Adipocyte (in vitro differentiated cells): ENCODE measurements at places on chromosomes 16 and 17.

DNA sequence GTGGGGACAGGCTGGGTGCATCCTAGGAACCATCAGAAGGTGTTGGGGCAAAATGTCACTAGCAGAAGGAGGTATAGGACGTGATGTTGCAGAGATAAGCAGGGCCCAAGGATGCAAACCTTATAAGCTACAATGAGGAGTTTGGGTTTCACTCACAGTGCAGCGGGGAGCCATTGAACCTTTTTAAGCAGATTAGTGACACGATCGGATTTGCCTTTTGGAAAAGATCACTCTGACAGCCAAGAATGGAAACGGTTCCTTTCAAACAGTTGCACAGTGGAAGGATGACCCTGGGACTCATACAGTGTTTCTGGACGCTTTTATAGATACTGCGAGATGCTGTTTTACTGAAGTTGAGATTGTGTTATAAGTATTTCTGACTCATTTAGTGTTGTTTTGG is 131.8 kb upstream of the CACNG3 start:
- DNase-seq = no peak

- no peak for DNase-seq
These were observed 896.8 kb downstream of the CDH11 start for GRCh38 chr16:64225036-64225435.

DNA sequence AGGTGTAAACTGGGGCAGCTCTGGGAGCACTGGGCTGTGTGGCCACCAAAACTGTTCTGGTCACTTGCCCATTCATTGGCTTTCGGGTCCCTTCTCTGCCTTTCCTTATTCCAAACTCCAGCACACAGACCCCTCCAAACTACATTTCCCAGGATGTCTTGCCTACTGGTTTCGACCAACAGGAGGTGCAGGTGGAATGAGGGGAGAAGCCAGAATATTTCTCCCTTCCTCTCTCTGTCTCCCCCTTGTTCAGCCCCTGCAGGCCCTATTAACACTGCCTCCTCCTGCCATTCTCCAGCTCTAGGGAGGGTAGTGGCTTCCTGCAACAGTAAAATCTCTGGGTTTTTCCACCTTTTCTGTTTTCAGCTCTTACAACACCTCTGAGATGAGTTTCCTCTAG is 13.2 kb upstream of the NAGPA start:
- DNase-seq = no peak

DNA sequence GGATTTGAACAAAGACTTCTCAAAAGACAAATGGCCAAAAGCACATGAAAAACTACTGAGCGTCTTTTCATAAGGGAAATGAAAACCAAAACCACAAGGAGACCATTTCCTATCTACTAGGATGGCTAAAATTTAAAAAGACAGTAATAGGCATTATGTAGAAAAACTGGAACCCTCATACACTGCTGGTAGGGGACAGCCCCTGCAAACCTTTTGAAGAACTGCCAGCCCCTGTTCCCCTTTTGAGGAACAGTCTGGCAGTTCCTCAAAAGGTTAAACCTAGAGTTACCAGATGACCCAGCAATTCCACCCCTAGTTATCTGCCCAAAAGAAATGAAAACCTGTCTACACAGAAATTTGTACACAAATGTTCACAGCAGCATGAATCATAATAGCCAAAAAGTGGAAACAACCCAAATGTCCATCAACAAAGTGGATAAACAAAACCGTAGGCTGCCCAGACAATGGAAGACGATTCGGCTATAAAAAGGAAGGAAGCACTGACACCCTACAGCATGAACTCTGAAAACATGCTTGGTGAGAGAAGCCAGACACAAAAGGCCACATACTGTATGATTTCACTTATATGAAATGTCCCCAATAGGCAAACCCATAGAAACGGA is 22.9 kb downstream of the CDIP1 start:
- no peak for DNase-seq

DNA sequence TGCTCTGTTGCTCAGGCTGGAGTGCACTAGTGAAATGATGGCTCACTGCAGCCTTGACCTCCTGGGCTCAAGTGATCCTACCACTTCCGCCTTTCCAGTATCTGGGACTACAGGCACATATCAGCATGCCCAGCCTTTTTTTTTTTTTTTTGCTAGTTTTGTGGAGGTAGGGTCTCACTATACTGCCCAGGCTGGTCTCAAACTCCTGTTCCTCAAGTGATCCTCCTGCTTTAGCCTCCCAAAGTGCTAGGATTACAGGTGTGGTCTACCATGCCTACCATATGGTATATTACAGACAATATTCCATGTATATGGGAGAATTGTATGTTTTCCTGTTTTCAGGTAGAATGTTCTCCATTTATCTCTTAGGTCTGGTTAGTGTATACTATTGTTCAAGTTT is 12.3 kb upstream of the ATF7IP2 start:
- DNase-seq = no peak

- no peak for DNase-seq
These were observed 50.5 kb upstream of the CHMP6 start for GRCh38 chr17:80941171-80941570.

DNA sequence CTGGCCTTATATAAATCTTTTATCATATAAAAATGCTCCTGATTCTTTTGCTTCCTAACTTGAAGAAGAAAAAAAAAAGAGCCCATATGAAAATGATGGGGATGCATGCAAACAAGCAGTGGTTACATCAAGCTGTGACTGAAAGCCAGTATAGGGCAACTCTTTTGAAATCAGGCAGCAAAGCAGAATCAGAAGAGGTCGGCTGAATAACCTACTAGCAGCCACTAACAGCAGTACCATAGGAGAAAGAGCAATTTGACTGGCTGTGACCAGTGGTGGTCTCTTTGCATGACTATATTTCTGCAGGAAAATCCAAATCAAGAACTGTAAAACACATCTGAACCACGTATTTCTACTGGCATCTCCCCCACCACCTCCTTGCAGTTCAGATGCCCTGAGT is 161.9 kb upstream of the C17orf78 start:
- no peak for DNase-seq

DNA sequence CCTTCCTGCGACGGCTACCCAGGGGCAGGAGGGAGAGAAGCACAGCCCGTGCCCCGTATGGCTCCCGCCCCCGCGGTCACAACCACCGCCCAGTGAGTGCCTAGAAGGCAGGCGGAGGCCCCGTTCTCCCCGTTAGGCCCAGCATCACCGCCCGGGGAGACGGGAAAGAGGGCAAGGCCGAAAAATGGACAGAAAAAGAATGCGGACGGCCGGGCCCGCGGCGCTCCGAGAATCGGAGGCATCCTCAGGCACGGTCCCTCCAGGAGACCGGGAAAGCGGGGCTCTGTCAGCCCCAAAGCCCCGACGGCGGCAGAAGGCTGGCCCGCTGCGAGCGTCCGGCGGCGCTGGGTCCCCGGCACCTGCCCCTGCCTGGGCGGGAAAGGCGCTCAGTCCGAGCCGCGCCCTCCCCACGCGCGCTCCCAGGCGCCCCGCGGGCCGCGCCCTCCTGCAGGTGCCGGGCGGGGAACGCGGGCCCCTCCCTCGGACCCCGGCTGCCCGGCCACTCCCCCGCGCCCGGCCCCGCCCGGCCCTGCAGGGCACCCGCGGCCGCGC is 407 bp downstream of the MCRIP1 start:
- peak; percentile 68 for DNase-seq

- DNase-seq = no peak
These were observed 105.8 kb upstream of the CDH5 start for GRCh38 chr16:66260522-66261254.

DNA sequence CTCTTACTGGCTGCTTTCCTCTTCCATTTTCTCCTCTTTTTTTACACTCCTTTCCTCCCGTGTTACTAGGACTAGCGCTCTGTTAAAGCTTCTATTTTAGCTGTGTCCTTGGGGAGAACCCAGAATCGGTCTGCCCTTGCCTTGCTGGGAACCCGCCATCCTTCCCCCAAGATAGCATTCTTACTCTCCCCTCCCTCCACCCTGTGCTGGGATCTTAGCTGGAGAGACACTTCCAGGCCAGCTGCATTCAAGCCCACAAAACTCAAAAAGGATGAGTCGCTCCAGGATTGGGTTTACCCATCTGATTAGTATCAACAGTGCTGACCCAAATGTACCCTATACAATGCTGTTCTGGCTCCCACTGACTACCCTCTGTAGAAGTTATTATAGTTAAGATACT is 200.5 kb upstream of the ASIC2 start:
- no peak for DNase-seq

- DNase-seq = no peak
These were observed 18.1 kb downstream of the PRMT7 start for GRCh38 chr16:68328860-68329390.

DNA sequence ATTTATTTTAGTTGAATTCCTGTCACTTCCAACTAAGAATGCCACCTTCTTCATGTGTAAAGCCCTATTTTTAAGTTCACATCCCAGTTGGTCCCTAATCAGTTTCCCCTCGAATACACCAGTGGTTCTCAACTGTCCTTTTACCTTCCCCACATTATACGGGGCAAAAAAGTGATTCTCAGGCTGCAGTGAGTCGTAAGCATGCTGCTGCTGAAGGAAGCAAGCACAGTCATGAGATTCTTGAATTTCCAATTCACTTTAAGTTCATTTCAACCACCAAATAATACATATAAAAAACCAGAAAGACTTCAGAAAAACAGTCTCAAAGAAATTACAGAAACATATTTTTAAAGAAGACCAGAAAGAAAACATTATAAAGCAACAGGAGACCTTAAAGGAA is 47.9 kb downstream of the UBE2G1 start:
- no peak for DNase-seq

GRCh38 chr16:11059588-11059987 is 115.2 kb downstream of the CLEC16A start:
- DNase-seq = no peak

DNA sequence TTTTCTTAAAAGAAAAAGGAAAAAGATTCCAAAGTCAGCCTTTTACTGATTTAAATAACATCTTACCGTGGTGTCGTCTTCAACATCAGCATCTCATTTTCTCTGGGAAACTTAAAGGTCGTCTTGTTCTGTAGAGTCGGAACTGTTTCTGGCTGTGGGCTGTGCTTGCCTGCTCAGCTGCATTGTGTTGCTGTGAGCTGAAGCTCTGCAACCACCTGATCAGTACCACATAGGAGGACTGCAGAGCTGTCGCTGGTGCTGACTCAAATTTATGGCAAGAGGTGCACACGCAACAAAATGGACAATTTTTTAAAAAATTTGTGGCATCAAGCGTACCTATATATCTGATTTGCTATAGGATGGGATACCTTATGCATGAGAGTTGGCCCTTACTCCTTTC is at the start of gene OMG:
OMG (minus strand) TSS at position 150 of the 400 bp plus-strand sequence. CDS start 908 bp downstream, outside the sequence.
- no peak for DNase-seq

GRCh38 chr17:16886655-16887322 is 85.1 kb downstream of the TNFRSF13B start:
- DNase-seq = no peak

DNA sequence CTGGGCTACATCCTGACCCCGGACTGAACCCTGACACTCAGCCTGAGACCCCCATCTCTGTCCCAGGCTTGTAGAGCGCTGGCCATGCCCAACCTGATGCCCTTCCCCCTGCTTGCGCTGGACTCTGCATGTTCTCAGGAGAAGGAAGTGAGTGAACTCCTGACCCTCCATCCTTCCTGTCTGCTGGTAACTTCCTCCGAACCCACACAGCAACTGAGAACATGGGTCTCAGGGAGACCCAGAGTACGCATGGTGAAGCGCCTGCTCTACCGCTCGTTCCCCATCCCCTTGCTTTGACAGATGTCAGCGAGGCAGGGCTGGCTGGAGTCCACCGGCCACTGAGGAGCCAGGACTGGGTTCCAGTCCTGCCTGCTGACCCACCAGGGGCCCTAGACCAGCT is 6.1 kb downstream of the CAMKK1 start:
- no peak for DNase-seq

- DNase-seq = no peak
These were observed 76.8 kb downstream of the CCDC182 start for GRCh38 chr17:57668332-57668731.

GRCh38 chr17:64442541-64442971 is 6.4 kb upstream of the MILR1 start:
- no peak for DNase-seq

DNA sequence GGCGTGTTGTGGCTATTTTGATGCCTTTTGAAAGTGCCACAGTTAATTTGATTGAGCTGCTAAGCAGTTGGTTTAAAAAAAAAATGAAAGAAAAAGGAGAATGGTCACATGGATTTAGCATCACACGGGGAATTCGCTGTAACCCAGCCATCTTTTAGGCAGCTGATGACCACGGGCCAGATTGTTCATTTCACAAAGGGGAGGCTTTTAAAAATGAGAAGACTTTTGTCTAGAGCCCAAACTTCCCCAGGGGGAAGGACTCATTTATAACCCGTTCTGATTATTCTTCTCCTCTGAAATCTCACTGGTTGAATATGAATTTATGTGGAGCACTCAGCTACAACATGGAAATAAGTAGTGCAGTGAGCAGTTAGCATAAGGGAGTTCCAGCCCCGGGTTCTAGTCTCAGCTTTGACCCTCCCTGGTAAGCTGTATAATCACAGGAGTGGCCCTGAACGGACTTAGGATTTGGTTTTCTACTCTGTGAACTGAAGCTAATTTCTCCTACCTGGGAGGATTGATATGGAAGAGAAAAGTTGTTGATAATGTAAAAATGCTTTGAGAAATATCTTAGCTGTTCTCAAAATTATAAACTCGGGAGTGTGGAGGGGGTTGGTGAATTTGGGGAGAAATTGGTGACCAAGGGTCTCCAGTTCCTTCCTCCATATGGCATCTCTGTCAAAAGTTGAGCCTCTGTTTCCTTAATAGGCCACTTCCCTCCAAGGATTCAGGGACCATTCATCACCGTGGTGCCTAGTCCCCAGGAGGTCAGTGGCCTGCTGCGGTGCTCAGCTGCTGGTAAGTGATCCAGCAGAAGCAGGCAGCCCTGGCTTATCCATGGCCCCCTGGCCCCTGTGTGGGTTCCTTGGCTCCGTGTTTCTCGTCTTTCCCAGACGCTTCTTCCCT is 76.4 kb upstream of the TBX2 start:
- no peak for DNase-seq

DNA sequence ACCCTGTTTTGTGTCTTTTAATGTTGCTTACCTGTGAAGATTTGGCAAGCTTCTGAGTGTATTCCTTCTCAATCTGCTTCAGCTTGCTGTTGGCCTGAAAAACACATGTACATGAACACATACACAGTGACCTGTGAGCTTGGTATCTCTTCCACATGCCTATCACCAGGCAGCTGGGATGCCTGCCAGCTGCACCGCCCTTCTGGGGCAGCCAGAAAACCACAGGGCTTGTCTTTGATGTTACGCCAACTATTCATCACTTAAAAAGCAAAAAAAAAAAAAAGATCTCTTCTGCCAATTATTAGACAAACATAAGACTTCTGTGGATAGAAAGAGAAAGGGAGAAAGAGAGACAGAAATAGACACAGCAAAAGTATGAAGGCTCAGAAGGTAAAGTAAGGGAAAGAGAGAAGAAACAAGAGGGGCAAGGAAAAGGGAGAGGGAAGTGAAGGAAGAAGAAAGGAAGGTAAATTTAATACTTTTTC is 189.2 kb upstream of the AXIN2 start:
- peak; percentile 80 for DNase-seq

DNA sequence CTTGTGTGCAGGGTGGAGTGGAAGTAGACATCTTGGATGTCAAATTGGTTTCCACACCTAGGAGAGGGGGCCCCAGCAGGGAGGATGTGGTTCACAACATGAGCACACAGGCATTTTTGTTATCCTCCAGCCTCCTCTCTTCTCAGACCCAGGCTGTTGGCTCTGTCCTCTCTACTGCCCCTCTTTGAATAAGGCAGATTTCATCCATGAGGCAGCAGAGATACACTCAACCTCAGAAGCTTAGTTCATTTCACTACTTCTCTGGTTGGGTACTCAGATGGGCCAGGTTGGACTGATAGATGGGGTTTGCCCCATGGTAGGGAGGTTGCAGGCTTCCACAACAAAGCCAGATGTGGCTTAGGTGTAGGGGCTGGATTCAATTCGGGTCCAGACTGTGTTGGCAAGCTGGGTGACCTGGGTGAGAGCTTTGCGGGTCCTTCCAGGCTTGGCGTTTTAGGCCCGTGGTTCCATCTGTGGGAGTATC is 22.2 kb upstream of the NFATC3 start:
- DNase-seq = no peak
